GM12892 (cell line): ENCODE measurements at places on chromosomes 5 and 9.

DNA sequence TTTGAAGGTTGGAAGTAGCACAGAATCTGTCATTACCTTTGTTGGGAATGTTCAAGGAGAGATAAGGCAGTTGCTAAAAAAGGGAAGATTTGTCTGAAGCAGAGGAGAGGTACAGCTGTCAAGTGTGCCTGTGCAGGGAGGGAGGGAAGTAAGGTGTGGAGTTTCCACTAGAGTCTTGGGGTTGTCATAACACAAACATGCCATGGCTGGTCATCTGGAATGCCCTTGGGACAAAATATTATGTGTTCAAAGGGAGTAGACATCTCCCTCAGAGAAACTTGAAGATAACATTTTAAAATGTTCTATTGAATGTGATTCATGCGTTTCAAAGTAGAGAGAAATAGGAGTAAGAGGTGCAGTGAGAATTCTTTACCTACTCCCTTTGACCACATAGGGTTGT, 95.0 kb downstream of the MUSK start:
- DNase-seq, result no peak

DNA sequence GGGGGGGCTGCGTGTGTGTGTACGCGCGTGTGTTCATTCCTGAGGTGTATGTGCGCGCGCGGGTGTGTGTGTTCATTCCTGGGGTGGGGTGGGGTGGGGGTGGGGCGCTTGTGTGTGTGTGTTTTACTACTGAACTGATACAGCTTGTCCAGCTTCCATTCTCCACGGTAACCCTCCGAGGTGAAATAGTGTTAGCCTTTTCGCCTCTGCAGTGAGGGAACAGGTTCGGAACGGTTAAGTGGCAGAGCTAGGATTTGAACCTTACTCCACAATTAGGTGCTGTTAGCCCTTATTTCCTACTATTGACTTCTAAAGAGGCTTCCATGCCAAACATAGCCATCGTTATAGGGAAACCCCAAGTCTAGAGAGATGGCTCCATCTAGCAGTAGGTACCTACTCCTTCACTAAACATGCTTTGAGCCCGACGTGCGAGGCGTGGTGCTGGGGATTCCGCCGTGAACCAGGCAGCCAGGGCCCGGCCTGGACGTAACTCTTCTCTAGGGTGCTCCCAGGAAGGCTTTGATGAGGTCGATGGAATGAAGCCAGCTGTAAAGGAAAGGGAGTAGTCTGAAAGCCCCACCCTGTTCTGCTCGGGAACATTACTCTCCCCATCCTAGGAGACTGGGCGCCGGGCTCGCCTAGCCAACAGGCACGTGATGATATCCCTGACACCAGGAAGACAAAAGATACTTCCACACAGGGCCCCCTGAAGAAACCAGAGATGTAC, 782 bp upstream of the SKP1 start:
- no peak for DNase-seq

DNA sequence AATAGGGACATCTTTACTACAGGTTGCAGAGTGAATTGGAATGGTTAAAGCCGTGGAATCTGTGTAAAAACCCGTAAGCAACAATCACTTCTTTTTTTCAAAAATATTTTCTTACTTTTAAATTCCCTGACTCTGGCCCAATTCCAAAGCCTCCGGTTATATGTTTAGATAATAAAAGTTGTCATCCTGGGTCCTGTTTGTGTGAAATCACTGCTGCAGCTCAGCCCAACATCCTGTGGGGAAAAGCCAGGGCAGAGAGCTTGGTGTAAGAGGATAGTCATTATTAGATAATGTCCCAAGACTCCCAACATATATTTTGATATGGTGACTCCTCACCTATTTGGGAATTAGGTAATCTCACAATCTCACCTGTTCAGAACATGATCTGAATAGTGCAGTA, 586.0 kb upstream of the BRINP1 start:
- no peak for DNase-seq

DNA sequence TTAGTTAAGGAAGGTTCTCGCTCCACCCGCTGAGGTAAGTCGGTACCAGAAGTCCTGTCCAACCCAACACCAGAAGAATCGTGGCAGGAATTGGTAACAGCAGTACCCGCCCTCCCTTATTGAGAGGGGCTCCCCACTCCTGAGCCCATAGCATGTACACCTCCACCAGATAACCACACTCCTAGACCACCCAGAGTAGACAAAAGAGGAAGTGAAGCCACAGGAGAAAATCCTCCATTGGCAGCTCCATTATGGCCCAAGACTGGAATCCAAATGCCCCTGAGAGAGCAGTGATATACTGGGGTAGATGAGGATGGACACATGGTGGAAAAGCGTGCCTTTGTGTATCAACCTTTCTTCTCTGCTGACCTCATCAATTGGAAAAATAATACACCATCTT, 106.1 kb upstream of the EPB41L4A start:
- no peak for DNase-seq

DNA sequence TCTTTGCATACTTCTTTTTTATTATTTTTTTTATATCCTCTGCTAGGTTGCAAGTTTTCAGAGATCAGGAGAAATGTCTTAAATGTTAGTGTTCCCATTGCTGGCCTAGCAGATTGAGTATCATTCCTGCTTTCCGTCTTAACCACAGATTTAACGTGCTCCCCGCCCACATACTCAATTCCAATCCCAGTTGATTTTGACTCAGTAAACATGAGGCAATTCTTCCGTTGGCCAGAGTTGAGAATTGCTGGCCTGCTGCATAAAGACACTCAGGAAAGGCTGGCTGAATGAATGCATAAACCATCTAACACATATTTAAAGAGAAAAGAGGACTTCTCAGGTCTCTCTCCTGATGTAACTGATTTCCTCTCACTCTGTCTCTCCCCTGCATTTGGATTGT, 46.8 kb upstream of the PLPP6 start:
- no peak for DNase-seq

DNA sequence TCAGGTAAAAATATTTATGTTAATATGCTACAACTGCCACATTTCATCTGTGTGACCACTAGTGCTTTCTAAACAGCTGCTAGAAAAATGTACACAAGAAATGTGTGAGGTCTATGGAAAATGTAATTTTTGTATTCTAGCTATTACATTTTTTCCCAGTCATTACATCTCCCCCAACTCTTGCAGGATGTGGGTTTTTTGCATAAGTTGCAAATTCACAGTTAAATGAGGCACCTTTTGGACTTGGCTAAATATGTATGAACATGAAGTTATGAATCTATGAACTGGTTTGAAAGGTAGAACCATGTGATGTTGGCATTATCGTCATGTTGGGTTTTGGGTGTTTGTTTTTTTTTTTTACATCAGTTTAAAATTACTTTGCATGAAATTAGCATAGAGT, 590.4 kb upstream of the WWC1 start:
- DNase-seq, result no peak

GRCh38 chr9:77647267-77648233, 572 bp downstream of the GNA14 start:
- DNase-seq, result no peak

DNA sequence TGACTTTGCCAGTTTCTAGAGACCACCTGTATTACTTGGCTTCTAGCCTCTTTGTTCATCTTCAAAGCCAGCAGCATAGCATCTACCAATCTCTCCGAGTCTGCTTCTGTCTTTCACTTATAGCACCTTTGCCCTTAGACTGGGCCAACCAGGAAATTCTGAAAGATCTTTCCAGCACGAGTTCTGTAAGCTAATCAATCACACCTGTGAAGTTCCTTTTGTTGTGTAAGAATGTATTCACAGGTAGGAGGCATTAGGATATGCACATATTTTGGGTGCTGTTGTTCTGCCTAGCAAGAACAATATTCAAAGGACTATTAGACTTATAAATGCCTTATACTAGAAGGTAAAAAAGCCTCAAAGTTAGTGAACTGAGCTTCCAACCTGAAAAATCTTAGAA, 232.1 kb downstream of the CDH12 start:
- no peak for DNase-seq

DNA sequence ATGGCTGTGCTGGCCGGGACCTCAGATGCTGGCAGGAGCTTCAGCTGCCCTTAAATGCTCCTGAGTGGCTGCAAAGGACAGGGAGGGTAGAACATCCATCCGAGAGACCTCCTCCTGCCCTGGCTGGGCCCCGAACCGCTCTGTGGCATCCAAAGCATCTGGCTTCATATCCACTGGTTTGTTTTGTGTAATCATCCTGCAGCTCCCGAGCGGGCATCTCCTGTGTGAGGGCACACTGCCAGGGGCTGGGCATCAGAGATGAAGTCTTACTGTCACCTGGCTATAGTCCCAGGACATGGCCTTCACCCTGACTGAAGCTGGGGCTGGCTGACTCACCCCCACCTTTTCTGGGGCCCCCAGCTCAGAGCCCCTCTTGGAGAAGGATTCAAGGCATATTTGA, 18.5 kb upstream of the NTNG2 start:
- no peak for DNase-seq

DNA sequence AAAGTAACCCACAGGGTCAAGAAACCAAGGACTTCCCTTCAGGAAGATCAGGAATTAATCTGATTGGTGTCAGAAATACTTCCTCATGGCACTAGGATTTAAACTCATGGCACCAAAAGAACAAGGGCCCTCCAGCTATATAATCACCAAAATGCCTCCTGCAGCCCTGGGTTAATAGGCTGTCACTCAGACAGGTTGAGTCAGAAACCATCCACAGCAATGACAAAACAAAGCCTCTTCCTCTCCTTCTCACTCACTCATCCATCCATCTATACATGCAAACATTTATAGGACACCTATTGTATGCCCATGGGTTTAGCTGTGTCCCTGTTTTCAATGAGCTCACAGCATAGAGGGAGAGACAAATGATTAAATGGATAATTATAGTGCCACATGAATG, 62.5 kb upstream of the SPOCK1 start:
- no peak for DNase-seq

- no peak for DNase-seq
Measured at GRCh38 chr9:32596936-32597335, 24.0 kb upstream of the NDUFB6 start.

DNA sequence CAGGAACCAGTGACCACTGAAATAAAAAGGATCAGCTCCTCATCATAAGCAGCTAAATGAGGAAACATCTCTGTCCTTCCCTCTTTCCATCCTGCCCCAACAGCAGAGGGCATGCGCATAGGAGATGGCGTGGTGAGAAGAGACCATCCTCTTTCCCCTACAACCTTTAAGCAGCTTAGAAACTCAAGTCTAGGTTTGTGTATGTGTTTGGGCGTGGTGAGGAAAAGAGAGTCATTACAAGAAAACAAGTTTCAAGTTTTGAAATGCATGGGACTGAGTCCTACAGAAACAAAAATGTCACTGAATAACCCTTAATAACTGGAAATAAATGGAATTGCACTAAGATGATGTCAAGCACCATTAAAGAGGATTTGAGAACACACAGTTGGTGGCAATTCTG, 96.4 kb upstream of the IL12B start:
- no peak for DNase-seq

DNA sequence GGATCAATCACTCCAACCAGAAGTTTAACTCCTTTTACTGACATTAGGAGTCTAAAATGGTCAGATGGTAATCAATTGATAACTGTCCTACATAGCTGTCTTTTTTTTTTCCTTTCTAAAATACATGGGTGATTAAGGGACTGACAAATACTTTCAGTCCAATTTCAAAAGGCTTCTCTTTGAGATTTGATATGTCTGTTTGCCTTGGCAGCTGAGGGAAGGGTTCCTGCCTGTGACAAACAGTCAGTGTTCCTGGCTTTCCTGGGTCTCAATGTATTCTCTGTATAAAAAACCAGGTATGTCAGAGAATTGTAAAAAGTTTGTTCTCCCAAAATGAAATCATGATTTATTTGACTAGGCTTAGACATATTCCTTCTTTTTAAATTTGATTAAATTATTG, 84.5 kb downstream of the MEGF10 start:
- no peak for DNase-seq
